Right atrium auricular region (tissue), 2 donors: ENCODE measurements at places on chromosomes 5 and 9.
A peak's percentile ranks its signal among the peaks of the same experiment; 100 is the strongest.

GRCh38 chr5:178366998-178367735 is 134.6 kb upstream of the PHYKPL start:
- no peak for DNase-seq

- DNase-seq: no peak
Observed at GRCh38 chr5:169848271-169848670, 132.0 kb downstream of the INSYN2B start.

DNA sequence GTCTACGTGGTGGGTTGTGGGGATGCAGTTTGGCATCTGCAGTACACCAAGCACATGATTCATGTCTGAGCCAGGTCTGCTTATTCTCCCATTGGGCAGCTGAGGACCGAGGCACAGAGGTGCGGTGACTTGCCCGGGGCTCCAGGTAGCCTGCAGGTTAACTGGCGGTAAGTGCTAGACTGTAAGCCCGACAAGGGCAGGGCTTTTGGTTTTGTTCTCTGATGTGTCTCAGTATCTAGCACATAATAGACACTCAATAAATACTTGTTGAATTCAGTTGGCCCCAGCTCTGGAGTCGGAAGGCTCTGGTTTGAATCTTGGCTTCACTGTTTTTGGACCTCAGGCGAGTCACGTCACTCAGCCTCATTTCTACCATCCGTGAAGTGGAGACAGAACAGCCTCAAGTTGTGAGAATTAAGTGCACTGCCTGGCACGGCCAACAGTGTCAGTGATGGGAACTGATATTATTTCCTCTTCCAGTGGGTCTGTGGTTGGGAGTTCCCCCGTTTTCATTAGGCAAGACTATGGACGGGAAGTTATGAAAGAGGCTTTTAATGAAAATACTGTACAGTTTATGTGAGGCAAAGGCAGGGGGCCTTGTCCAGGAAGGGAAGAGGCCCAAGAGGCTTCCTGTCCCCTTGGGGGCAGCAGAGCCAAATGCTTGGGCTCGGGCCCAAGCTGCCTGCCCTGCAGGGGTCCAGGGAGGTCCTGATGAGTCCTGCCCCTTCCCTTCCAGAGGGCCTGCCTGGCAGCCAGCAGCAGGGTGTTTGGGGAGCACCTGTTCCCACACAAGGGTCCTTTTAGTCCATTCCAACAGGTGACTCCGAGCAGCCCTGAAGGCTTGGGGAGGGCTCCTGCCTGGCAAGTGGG is 3.3 kb downstream of the PRELID1 start:
- DNase-seq: peak; percentile 62

- DNase-seq: no peak
Observed at GRCh38 chr5:126391386-126391785, 31.8 kb upstream of the GRAMD2B start.

- no peak for DNase-seq
Observed at GRCh38 chr9:123812984-123813383, 116.9 kb downstream of the DENND1A start.

DNA sequence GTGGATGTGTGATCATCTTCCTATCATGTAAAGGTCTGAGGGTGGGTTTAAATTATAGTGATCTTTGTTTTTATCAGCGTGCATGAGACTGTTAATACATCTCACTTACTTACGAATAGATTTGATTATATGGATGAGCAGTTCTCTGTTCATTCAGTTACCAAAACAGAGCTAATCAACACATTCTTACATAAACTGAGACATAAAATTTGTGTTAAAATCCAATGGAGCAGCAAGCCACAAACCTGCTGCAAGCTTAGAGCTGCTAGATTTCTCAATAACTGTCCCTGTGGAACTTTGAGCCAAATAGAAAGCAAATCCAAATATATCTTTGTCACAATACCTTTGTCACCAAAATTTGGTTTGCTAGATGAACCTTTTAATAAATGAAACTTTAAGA is 50.1 kb downstream of the NUDT12 start:
- DNase-seq: no peak

- no peak for DNase-seq
Observed at GRCh38 chr9:107782381-107782780, 292.8 kb upstream of the KLF4 start.

DNA sequence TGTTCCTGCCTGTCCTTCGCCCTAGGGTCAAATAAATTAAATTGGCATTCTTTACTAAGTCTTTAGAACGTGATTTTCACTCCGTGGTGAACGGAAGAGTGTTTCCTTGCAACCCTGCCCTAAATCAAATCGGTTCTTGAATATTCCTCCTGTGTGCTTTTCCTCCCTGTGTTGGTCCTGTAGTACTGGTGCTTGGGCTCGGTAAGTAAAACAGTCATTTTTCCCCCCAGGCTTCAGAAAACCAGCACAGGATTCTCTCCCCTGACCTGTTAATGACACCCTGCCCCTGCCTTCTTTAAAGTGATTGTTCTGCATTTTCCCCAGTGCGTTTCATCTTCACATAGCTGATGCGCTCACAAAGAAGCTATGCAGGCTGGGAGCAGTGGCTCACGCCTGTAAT is 96.0 kb downstream of the AK8 start:
- DNase-seq: no peak

DNA sequence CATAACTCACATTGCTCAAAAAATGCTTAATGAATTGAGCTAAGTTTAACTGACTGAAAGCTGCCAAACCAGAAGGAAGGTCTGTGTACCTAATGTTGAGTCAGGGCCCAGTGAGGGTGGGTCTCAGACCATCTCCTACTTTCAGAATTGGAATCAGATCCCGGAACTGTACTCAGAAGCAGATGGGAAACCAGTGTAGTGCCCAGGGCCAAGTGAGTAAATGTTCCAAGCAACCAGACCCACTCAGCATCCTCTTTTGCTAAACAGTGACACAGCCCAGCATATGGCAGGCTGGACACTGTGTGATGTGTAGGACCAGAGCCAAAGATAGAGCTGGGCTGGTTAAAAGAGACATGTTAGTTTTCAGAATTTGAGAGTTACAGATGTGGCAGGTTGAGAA is 94.1 kb downstream of the PLCXD3 start:
- no peak for DNase-seq

GRCh38 chr5:6510973-6511372 is 62.3 kb downstream of the UBE2QL1 start:
- no peak for DNase-seq

DNA sequence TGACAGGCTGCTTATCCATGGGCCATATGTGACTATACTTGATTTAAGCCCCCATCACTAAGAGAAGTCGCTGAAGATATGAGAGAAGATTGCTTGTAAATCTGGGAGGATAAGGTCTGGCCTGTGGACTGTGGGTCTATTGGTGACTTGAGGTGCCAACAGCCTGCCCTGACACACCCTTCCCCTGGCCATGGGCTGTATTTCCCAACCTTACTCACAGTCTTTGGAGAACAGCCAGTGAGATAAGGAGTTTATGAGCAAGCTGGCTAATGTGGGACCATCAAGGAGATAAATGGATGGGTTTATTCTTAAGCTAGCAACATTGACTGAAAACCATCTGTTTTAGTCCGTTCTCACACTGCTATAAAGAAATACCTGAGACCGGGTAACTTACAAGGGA is 231.3 kb downstream of the ZSWIM6 start:
- no peak for DNase-seq

- DNase-seq: no peak
Observed at GRCh38 chr5:169809281-169809680, 171.0 kb downstream of the INSYN2B start.

DNA sequence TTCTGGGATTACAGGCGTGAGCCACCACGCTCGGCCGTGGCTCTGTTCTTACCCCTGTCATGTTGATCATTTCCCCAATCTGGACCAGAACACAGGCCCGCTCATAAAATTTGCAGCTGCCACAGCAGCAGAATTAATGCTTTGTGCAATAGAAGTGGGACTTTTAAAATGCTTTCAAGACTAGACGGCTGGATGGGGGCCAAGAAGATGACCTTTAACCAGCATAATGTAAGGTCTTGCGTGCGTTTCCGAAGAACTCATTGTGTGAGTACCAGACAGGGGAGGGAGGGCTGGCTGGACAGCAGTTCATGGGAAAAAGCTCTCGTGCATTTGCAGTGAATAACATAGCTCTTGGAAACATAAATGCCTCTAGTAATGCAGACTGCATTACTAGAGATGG is 3.5 kb upstream of the WDR38 start:
- DNase-seq: no peak

DNA sequence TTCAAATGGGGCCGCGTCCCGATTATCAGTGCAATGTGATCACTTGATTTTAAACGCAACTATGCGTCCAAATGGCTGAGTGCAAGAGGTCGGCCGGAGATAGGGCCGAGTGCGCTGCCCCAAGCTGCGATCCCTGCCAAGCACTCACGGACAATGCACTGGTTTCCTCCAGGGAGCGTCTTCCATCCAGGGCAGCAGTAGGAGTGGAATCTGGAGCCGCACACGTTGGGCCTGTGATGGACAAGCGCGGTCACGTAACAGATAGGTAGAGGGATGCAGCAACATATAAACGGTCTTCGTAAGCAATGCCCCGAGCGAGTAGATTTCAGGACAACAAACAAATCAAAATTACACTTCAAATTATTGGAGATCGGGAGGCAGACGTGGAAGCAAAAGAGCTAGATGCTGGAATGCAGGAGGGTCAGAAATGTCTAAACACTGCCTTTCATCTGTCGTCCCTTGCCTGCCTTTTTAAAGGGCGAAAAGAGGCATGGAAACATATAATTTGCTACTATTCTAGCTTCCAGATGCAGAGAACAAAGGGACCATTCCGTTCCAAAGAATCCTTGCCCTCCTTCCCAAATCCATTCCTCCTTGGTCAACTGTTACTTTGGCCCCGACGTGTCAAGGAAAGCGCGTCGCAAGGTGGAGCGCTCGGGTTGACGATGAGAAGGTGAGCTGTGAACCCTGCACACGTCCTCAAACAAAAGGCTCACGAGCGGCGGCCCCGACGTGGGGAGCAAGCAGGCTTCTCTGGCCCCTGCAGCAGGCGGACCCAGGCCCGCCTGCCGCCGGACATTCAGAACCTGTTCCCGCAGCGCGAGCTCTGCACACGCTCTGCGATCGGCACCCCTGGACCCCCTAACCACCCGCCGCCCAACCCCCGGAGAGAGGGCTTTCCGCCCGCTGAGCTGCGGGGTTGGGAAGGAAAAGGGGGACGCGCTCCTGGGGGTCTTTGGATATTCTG is 1.5 kb downstream of the FBN2 start:
- DNase-seq: no peak

DNA sequence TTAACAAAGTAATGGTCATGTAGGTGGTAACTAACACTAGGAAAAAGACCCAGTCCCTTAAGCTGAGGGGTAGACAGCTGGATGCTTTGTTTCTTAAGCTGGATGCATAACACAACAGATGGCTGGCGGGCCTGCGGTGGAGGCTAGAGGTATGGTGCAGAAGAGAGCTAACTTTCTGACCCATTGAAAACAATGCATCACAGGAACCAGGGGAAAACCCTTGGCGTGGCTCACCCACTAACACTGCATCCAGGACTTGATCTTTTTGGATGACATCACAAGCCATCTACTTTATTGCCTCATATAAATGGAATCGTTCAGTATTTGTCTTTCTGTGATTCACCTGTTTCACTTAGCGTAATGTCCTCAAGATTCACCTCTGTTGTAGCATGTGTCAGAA is 138.7 kb downstream of the AUH start:
- DNase-seq: no peak

DNA sequence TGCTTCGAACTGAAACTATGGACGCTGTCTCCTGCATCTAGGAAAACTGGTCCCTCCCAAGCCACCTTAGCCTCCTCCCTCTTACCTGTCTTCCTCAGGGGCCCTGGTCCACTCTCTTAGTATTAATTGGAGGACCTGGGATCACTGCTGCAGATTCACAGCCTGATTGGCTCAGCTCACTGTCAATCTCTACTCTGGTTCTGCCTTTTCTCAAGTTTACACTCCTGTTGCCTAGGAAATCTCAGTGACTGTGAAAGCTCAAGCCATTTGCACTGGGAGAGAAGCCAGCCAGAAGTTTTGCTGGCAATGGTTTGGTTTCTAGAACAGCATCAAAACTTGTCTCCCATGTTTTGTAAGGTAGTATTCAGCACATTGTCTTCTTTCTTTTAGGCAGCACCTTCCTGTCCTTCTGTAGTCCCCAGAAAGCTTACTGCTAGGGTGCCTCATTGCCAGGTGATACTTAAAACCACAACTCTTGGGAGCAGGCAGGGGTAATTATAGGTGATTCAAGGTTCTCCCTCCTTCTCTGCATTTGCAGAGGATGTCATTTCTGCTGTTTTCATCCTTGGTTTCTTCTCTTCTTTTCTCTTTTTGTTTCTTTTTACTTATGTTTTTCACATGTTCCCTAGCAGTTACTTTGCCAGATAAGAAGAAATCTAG is at the start of gene CAPSL:
Gene CAPSL (minus strand): TSS at position 55 of the 660 bp plus-strand sequence. CDS start 17,502 bp downstream, outside the sequence.
- no peak for DNase-seq

GRCh38 chr9:89622933-89623861 is 18.4 kb downstream of the GADD45G start:
- no peak for DNase-seq

GRCh38 chr5:67035098-67035740 is 161.4 kb downstream of the CD180 start:
- DNase-seq: no peak

GRCh38 chr9:89525446-89526374 is 27.8 kb upstream of the SEMA4D start:
- no peak for DNase-seq

DNA sequence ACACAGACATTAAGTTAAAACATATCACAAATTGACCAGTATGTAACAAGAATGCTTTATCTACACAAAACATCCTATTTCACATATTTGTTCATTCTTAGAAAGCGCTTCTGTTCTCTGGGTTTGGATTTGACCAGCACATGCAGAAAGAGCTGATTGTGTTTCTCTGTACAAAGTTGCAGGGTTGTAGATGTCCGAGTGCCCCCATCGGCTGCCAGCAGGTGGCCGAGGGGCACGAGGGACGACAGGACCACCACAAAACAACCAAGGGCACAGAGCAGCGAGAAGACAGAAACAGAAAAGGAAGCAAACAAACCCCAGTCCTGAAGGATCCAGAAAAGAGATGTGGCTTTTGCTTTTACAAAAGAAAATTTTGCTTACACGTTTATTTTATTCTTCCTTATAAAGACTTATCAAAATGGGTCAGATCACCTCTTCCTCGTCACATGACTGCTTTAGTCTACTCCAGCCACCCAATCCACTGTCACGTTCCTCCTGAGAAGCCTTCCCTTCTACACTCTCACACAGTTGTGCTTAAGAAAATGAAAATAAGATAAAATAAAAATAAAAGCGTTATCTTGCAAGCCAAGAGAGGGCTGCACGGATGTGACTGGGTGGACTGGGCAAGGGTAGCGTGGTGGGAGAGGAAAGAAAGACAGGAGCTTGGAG is 9.5 kb downstream of the OTP start:
- DNase-seq: no peak

DNA sequence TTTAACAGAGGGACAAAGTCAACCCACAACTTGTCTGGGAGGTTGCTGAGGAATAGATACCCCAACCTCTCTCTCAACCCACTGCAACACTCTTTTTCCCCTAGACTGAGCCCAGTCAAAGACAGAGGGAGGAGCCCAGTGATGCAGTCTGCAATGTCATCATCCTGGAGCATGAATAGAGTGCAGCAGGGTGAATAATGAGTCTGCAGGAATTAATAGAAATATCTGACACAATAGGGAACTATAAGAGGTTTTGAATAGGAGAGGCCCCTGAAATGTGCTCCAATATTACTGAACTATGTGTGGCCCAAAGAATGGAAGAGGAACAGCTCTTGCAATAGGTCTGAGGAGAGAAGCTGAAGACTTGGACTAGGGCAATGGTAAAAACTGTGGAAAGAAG is 59.1 kb downstream of the PDCD1LG2 start:
- DNase-seq: no peak

- no peak for DNase-seq
Observed at GRCh38 chr9:115127191-115127817, 9.3 kb upstream of the TNC start.
